GM13976 (cell line): ENCODE measurements at places on chromosomes 3 and 15.
A peak's percentile ranks its signal among the peaks of the same experiment; 100 is the strongest.

GRCh38 chr15:40441565-40442531, 1.1 kb downstream of the BAHD1 start:
- peak; percentile 68 for DNase-seq

GRCh38 chr3:12895391-12896062, 54.2 kb upstream of the RPL32 start:
- no peak for DNase-seq

DNA sequence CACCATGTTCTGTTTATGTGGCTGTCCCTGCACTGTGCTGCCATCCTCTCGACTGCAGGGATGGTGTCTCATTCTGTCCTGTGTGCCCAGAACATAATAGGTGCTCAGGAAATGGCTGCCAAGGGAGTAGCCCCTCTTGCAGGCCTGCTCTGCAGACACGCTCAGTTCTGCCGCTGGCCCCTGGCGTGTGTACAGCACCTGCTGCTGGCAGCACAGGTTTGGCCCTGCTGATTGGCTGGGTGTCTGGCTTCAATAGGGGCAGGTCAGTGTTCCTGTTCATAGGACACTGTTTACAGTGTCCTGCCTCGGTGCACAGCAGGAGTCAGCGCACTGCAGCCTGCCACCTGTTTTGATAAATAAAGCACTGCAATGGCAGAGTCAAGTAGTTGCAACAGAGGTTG, 146.9 kb downstream of the DNAJB8 start:
- DNase-seq: no peak

GRCh38 chr3:158671821-158672214, 630 bp downstream of the LXN start:
- DNase-seq: no peak

- no peak for DNase-seq
These were observed 74.7 kb downstream of the CRYBG3 start for GRCh38 chr3:97896547-97896946.

DNA sequence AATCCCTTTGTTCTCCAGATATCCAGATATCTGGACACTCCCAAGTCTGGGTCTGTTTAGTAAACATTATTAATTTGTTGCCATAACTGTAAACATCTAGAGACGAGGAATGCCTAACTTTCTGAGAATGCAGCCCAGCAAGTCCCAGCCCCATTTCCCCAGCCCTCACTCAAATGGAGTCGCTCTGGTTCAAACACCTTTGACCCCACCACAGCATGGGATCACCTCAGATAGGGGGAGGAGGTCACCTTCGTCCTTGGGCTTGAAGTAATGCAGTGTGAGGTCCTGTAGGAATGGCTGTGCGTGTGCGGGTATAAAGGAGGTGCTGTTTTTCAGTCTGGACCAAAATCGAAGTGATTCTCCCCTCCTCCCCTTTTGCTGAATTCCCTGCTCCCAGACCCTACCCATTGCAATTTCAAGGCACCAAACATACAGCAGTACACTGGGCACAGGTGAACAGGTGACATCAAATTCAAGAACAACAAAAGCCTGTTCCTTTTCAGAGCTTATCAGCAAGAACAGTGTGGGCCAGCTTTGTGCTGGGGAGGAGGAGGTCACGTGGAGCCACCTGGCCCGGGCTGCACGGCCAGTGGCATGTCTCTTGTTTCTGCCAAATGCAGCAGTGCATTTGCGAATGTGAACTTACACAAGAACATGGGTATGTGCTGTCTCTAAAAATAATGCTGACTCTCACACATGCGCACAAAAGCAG, 57.5 kb upstream of the TRPM1 start:
- DNase-seq: no peak

DNA sequence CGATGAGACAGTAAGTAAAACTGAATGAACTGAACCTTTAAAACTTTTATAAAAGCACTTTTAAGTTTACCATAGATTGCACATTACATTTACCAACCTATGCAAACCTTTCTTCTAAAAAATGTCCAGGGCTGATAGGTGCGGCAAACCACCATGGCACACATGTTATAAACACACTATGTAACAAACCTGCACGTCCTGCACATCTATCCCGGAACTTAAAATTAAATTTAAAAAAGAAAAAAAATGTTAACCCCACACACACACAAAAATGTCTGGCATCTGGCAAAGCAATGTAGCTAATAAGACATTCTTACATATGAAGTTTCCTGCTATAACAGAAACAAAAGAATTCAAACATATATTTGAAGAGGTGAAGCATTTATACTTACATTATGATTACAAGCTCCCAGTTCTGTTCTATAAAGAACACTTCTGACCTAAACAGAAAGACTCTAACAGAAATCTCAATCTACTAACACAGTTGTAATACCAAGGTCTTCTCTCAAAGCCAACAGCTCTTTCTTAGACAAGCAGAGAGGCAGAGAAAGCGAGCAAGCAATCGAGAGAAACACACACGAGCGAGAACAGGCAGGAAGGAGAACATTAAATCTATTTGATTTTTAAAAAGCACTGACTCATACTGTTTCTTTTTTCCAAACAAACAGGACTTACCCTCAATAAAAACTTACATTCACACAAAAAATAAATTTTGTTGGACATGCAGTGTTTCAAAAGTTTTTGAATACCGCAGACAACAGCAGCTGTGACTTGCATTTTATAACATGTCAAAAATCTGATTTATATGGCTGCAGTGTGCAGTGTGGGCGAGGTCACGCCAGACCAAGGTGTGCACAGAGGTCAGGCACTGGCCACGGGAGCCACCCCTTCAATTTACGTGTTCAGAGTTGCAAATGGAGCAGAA, at the start of gene NRG4:
TSS of gene NRG4 (minus strand) at position 798 of the 925 bp plus-strand sequence. CDS start 1,194 bp downstream, outside the sequence.
- no peak for DNase-seq

DNA sequence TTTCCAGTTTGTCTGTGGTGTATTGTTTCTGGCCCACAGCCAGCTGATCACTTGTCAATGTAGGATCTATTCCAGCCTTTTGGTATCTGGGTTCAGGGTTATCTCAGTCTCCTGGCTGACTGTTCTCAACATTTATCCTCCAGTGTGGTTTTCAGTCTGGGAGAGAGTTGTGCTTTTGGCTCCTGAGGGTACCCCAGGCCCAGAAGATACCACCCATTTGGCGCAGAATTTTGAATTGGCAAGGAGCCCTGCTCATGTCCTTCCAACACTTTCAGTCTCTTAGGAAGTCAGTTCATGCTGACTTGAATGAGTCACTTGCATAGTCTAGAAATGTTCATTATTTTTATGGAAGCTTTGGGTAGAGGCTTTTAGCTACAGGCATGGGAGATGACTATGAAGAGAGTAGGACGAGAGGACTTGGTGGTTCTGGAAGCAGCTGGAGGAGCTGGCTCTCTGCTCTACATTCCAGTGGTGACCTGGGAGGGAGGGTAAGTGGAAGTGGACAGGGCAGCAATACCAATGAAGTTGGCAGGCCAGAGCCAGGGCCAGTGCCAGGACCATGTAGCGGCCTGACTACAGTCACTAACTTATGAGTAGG, 7.2 kb downstream of the POLR2H start:
- DNase-seq: no peak

GRCh38 chr3:58379351-58380073, 46.8 kb downstream of the PXK start:
- no peak for DNase-seq

- DNase-seq: no peak
These were observed 761.4 kb downstream of the NAALADL2 start for GRCh38 chr3:175620532-175620931.

GRCh38 chr3:37096288-37096687, 78.1 kb downstream of the LRRFIP2 start:
- DNase-seq: no peak

DNA sequence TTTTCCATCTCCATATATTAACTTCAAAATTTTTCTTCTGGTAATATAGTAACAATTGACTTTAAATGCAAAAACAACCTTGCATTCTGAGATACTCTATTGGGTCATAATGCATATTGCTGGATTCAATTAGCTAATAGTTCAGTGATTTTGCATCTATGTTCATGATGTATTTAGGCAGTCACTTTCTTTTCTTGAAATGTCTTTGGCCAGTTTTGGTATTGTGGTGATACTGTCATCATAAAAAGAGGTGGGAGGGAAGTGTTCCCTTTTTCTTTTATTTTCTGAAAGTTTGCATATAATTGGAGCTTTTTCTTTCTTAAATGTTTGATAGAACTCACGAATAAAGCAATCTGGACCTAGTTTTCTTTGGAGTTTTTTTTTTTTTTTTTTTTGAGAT, 67.4 kb upstream of the ZNF148 start:
- no peak for DNase-seq

DNA sequence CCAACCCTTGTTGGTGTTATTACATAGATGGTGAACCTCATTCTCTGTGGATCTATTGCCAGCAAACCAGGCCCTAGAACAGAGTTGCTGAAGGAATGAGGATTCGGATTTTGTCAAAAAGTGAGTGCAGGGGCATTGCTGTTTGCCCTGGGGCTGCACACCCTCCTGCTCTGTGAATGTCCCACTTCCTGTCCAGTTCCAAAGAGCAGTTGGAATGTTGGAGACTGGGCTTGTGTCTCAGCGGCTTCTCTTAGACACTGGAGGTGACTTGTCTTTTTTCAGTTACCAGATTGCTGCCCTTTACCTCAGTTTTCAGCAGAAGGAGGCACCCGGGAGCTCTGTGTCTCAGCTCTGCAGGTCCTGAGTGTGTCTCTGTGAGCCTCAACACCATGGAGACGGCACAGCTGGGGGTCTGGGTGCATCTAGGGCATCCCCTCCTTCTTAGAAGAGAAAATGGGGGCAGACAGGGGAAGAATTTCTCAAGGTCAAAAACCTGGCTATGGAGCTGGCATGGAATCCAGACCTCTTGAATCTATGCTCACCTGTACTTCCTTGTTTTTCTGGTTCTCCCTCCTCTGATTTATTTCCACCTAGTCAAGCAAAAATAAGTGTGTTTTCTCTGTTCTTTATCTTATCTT, 46.3 kb downstream of the LIMD1 start:
- no peak for DNase-seq

GRCh38 chr3:9986230-9986725, 363 bp downstream of the EMC3 start:
- DNase-seq: no peak

DNA sequence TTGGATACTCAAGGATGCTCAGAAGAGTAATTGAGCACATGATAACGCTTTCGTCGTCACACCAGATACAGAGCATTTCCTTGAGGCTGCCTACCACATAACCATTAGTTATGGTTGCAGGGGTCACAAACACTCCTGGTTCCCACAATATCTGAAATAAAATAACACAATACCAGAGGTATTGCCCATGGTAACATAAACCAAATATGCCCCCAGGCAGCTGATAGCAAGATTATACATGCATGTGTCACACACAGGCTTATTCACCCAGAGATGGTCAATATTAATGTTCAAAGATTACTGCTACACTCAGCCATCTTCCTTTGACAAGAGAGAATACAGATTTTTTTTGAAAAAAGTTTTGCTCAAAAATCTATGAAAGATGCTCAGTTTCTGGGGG, 7.3 kb downstream of the RPL39L start:
- no peak for DNase-seq

GRCh38 chr15:25847051-25847450, 16.1 kb downstream of the ATP10A start:
- no peak for DNase-seq

DNA sequence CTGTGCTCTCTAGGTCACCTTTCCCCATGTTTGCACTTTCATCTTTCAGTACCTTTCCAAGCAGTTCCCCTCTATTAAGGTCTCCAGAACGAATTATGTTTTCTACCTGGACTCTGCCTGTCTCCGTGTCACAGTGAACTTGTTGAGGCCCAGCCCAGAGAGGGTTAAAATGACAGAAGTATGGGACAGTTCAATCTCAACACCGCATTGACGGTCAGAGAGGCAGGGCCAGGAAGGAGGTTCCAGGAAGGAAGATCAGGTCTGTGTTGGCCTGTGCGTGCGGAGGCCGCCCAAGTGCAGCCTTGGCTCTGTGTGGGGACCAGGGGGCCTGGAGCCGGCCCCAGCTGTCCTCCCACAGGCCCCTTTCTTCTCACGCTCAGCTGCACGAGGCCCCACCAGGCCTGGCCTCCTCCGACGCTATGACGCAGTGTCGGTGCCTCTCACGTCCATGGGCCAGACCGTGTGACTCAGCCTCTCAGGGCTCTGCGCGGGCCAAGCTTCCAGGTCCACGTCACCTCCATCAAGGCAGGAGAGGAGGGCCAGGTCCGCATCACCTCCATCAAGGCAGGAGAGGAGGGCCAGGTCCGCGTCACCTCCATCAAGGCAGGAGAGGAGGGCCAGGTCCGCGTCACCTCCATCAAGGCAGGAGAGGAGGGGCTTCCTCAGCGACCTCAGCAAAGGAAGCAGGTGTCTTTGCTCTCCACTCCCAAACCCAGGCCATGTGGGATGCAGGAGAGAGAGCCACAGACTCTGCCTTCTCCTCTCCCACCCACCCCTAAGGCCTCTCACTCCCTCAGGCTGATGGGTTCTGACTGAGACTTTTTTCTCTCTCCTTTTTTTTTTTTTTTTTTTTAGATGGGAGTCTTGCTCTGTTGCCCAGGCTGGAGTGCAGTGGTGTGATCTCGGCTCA, 83.1 kb downstream of the CPN2 start:
- DNase-seq: no peak

- no peak for DNase-seq
These were observed 194.9 kb downstream of the ARRDC4 start for GRCh38 chr15:98155356-98155755.

GRCh38 chr3:42492508-42493080, 9.8 kb upstream of the VIPR1 start:
- peak; percentile 23 for DNase-seq

DNA sequence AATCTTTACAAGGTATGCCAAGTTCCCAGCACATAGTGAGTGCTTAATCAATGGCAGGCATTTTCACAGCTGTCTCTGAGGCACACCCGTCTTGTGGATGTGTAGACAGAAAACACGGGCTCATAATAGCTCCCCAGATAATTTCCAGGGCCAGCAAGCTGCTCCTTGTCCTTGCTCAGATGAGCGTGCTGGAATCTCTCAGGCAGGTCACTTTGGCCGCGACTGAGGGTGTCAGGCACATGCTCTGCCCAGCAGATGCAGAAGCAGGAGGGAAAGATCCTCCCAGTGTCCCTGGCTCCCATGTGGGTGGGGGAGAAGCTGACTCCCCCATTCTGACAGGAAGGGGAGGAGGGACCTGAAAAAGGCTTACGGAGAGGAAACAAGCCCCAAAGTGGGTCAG, 35.6 kb upstream of the SLC6A1 start:
- DNase-seq: no peak

- peak; percentile 36 for DNase-seq
These were observed 96.7 kb upstream of the KCNMB2 start for GRCh38 chr3:178439504-178439903.
